ENCODE measurements at places on chromosomes 12 and 14.

DNA sequence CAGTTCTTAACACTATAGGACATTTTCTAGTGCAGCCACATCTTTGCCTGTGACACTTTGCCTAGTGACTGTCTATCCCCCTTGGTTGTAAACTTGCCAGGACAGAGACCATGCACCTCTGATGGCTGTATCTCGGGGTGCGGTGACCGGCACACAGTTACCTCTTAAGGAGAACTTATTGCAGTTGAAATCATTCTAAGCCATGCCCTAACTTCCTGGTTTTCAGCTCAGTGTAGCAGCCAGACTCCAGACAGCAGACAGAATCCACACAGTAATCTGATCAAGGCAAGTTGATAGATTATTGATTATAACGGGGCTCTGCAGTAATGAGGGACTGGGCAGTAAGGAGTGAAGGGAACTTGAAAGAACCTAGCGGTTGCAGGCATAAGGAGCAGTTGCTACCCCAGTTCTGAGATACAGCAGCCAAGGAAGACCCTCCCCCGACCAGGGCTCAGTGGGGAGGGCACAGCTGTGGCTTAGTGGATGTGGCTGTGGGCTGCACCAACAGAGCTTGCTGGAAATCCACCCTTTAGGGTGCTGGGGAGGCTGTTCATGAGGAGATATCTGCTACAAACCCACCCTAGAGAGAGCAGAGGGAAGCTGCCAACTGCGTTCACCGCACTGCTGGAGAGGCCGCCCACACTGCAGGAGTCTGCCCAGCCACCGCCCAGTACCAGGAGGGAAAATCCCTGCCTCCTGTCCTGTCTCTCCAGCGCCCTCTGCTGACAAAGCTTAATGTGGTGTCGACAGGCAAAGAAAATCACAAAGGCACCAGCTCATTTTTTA lies 58.2 kb upstream of the BEGAIN start:
- DNase-seq = peak; percentile 82

- DNase-seq = no peak
Observed at GRCh38 chr12:120618954-120619615, 21.3 kb upstream of the CABP1 start.

GRCh38 chr12:18221726-18222125 lies 39.6 kb upstream of the PIK3C2G start:
- DNase-seq = no peak

DNA sequence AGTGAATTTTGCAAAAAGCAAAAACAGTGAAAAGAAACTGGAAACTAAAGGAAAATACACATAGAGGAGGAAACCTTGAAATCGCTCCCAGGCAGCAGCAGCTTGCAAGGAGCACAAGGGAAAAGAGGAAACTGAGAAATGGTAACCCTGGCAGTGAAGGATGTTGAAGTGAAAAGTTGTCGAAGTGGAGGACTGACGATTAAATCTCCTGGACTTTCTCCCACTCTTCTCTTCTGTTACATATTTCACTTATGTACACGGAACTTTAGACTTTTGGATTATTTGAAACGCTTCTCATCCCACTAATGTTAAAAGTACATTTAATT lies 388.8 kb upstream of the USP15 start:
- DNase-seq = no peak

DNA sequence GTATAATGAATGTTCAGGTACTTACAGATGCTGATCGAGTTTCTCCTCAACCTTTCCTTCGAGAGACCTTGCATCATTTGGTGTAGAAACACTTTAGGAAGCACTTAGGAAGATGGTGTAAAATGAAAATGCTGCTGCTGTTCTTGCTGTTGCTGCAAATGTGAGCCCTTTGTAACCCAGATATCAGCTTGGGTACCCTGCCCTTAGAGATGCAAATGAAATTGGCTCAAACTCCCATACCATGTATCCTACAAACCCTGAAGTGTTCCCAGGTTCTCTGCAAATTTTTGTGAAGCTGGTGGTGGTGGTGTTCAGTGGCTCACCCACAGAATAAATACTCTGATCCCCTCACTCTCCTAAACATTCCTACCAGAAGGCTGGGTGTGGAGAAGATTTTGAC lies 130.8 kb downstream of the SLC25A47 start:
- no peak for DNase-seq

- DNase-seq = no peak
Observed at GRCh38 chr12:1369938-1370500, 224.4 kb downstream of the FBXL14 start.

- DNase-seq = peak; percentile 14
Observed at GRCh38 chr12:78864403-78864869, at the start of gene SYT1. Gene SYT1, plus strand, starts transcription at chr12:78864774.

DNA sequence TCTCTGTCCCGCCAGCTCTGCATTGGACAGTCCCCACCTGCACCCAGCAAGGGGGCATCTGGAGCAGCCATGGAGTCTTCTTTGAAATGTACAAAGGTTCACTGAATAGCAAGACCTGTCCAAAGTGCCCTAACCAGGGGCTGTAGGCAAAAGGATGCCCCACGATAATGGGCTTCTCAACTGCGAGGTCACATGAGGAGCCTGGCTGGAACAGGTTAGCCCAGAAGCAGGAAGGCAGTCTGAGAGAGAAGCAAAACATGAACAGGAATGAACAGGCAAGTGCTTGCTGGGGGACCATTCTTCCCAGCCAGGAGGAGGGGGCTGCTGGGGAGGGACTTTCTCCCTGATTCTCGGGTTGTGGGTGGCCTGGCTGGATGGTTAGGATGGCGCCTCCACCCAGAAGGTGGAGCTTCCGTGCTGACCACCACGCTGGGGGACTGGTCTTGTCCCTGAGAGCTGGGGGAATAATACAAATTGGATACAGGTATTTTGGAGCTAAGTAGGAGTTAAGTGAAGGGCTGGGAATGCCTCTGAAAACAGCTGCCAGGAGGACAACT lies 7.1 kb downstream of the KRT85 start:
- no peak for DNase-seq

- DNase-seq = no peak
Observed at GRCh38 chr14:95221531-95221930, 64.2 kb upstream of the DICER1 start.

DNA sequence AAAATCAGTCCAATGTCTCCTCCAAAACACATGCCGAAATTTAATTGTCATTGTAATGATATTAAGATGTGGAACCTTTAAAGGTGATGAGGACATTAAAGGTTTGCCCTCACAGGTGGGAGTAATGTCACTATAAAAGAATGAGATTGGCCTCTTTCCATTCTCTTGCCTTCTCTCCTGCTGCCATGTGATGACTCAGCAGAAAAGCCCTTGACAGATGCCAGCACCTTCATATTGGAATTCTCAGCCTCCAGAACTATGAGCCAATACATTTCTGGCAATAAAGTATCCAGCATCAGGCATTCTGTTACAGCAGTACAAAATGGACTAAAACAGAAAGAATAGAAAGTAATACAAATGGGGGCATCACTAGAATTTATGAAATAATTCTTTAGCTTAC lies 609.7 kb downstream of the SLC16A7 start:
- no peak for DNase-seq

GRCh38 chr12:46487567-46488131 lies 115.1 kb upstream of the SLC38A2 start:
- no peak for DNase-seq

DNA sequence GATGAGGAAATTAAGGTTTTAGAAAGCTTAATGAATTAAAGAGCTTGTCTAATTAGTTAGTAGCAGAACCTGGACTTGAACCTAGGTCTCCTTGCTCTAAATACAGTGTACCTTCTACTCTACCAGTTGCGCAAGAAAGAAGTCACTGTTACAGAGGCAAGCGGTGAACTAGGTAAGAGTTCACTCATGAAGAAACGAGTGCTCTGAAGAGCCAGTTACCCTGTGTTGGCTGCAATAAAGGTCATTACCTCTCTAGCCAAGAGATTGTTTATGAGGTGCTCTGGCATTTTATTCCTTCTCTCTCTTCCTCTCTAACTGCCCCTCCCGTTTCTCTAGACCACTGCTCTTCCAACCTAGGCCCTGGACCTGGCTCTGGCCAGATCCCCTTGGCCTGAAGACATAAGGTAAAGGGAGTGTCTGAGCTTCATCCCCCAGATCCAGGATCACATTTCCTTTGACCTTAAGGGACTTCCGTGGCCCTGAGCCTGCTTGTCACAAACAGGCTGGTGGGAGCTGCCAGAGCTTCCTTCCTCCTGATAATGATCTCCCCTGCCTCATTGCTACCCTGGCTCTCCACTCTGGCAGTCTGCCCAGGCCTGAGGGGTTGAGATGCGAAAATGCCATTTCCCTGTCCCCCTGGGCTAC lies 1.9 kb downstream of the RNASE7 start:
- peak; percentile 73 for DNase-seq

DNA sequence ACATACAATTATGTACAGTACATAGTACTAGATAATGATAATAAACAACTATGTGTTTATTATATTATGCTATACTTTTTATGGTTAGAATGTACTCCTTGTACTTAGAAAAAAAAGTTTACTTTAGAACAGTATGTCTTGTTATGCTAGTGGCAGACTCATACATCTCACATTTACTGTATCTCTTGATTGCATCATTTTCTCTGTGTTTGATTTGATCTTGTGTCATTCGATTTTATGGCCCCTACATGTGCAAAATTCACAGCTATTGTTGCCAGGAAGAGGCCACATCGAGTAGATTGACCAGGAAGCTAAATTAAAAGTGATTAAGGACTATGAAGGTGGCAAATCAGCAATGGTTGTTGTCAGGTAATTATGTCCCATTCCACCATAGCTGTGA lies 153.0 kb downstream of the PCNX1 start:
- no peak for DNase-seq

- no peak for DNase-seq
Observed at GRCh38 chr12:113233967-113234366, 12.7 kb downstream of the TPCN1 start.

DNA sequence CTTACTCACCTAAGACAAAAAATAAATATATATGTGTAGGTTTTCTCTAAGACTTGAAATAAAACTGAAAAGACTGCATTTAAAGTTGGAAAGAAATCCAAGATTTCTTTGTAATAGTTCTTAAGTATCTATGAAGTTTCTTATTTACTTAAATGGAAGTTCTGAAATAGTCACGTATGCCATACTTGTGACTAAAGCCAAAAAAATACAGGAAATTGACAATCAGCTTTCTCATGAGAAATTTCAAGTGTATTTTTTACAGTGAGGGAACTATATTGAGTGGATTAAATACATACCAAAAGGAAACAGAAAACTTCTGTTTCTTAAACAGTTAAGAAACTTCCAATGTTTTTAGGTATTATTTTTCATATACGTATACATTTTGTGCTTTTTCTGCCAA lies 188.1 kb downstream of the DPY19L2 start:
- no peak for DNase-seq

DNA sequence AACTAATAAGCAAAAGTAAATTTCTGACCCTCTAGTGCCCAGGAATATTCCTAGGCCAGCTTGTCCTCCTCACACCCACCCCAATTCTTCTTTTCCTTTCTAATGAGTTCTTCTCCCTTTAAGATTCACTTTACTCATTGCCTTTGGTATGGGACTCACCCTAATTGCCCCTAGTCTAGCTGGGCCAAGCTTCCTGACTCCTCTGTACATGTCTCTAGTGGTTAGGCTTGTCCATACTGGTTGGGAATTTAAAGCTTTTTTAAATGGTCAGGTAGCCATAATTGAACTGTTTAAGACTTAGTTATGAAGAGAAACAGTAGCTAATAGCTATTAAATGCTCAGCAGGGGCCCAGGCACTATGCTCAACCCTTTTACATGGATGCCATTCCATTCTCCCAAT lies 248.2 kb downstream of the C12orf42 start:
- DNase-seq = no peak

DNA sequence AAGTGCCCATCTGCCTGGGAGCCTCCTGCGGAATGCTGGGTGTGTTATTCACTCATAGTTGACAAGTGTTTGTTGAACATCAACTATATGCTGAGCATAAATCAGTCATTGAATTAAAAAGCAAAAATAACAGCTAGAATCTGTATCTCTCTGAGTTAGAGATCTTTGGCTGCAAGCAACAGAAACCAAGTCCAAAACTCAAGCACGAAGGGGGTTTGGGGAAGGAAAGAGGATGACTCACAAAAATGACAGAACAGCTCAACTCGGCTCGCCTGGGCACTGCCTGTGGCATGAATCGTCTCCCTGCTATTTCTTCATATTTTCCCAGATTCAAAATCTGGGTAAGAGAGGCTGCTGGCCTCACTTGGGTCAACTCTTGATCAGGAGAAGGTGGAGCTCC lies 72.6 kb upstream of the NCOR2 start:
- DNase-seq = no peak

DNA sequence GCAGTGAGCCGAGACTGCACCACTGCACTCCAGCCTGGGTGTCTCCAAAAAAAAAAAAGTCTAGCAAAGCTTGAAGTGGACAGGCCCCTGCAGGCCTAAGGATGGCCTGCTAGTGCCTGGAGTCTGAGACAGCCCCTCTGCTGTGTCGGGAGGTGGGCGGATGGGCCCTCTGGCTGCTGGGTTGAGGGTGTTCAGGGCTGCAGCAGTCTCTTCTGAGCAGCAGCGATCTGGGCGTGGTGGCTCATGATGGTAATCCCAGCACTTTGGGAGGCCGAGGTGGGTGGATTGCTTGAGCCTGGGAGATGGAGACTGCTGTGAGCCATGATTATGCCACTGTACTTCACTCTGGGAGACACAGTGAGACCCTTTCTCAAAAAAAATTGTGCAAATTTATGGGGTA lies 57.0 kb downstream of the ADCK1 start:
- DNase-seq = no peak

- no peak for DNase-seq
Observed at GRCh38 chr12:17793854-17794253, 296.1 kb downstream of the RERGL start.

DNA sequence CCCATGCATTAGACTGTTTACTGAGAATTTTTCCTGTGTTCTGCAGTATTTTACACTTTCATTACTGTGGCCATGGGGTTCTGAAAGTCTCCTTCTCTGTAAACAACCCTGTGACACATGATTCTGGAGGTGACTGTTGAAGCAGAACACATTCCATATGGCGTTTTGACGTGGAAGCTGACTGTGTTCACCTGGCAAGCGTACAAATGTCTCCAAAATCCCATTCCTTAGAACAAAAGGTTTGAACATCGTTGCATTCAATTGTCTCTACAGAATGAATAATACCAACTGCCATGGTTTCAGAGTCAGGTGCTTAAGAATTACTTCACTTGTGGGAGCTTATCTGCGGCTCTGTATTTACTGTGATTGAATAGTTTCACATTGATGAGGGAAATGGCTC lies 485.6 kb upstream of the TMEM132C start:
- DNase-seq = no peak

DNA sequence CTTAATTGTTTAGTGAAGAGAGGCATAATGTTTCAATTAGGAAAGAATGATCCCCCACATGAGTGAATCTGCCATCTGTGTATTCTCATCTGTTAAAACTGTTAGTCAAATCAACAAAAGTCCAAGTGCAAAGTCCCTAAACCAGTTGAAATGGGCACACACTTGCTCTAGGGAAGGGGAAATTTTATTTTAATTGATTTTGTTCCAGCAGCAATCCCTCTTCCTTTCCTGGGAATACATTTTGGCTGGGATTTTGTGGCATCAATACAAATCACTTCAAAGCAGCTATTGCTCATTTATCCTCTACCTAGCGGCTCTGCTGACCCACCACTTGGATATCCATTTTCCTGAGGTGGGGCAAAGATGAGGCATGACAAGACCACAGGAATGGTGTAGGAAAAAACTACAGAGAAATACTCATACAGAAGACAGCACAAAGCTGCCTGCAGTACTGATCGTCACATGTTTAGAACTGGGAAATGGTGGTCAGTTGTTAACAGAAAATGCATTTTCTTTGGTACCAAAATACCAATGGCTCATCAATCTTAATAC lies 9.8 kb upstream of the SSTR1 start:
- DNase-seq = no peak
